Stimulated activated CD4-positive, alpha-beta T cell treated with anti-CD3 and anti-CD28 coated beads, Interleukin-1b, Interleukin-23, amount 100 ng/mL, for 24 hours (primary cell): ENCODE measurements at places on chromosomes 3 and 15.

DNA sequence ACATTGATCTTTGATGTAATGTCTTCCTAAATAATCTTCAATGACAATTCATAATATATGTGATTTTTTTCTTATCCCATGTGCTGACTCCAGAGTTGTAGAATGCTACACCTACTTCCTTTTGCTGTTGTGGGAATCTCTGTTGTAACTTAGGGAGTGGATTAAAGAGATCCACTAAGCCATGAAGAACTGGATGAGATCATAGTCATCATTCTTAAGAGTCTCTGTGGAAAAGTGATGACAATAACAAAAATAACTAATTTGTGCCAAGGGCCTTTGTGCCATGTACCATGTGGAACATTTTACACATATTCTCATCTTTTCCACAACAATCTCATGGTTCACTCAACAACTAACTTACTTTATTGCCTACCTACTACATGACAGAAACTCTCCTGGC, 162.9 kb upstream of the PDZRN3 start:
- DNase-seq, result no peak

DNA sequence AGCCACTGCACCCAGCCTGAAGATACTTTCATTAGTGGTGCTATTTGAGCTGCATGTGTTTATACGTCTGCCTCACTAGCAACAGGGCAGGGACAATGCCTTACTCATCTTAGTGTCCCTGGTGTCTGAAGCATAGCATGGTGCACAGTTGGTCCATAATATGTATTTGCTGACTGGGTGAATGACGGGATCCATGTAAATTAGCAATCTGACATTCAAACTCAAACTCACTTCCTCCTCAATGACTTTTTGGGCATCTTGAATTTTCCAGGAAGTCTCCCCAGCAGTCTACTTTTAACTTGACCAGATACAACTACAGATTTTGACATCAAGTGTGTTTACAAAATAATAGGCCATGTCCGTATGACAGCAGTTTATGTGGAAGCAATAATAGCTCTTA, 3.0 kb upstream of the LDHAL6B start:
- DNase-seq, result no peak

- DNase-seq, result no peak
Measured at GRCh38 chr3:22372292-22373062, 621.5 kb upstream of the ZNF385D start.

- DNase-seq, result no peak
Measured at GRCh38 chr15:100665570-100665969, 63.2 kb downstream of the ASB7 start.

GRCh38 chr3:50226888-50227389, 9.1 kb upstream of the GNAI2 start:
- no peak for DNase-seq
